ENCODE measurements at places on chromosomes 2 and 18.

DNA sequence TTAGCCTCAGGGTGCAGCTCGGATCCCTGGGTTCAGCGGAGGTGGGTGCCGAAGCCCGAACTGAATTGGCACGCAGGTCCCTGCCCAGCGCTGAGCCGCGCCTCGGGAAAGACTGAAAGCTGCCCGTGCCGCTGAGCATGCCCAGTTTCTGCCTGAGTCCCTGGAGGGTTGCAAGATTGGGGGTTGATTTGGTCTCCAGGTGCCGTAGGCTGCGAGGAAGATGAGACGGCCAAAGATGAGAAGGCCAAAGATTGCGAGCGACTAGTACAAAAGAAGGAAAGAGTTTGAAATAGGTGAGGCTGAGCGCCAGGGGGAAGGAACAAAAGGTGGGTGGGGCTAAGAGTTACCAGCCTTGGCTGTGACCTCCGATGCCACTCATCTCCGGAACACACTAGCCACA lies 852 bp upstream of the KCNH7 start:
- DNase-seq: peak; percentile 57

GRCh38 chr2:10493634-10494281 lies 45.6 kb upstream of the ODC1 start:
- DNase-seq: no peak

- DNase-seq: no peak
These were observed 279.8 kb upstream of the SLC14A2 start for GRCh38 chr18:45335282-45336043.

DNA sequence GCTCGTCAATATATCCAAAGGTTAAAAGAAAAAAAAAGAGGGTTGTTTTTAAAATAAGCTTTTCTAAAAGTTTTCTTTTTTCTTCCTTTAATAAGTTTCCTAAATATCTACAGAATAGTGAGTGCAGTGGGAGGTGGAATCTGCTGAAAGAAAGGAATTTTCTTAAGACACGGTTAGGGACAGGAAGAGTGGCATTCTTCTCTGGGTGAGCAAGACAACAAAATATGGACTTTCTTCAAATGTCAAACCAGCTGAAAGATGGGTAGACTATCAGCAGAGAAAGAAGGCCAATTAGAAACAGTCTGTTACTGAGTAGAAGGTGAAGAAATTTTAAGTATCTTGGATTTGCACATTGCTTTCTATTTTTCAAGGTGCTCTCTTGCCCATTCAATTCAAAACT lies 222.7 kb upstream of the PIK3C3 start:
- DNase-seq: no peak

DNA sequence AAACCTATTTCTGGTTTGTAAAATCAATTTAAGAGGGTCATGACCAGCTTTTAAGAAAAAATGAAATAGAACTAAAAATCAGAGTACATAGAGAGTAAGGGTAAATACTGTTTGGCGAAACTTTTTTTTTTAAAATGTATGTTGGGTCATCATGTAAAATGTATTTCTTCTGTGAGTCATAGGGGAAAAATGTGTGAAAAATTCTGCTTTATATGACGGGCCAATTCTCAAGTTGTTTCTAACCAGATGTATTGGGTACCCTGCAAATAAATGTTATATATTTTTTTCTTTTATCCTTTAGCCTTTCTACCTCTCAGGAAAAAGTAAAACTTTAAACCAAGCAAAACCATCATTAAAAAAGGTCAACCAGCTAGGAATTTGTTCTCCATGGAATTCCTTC lies 13.9 kb downstream of the AFTPH start:
- DNase-seq: no peak

DNA sequence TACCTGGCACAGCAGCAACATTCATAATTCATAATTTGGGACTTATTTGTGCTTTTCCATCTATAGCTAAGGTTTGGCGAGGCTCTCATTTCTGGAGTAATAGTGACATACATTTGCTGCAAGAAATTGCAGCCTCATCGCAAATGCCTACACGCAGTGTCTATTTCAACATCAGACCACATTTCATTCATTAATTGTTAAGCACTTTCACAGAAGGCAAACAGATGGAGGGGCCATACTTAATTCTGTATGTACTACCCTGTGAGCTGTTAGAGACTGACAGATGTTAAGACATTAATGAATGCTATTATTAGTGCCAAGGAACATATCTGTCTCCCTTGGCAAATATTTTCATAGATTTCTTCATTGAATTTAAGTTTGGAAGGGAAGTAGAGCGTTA lies 125.7 kb downstream of the UXS1 start:
- DNase-seq: peak; percentile 96

GRCh38 chr2:207469943-207470729 lies 59.6 kb upstream of the CREB1 start:
- DNase-seq: no peak

- DNase-seq: no peak
These were observed 2.8 kb upstream of the STEAP3 start for GRCh38 chr2:119220720-119221301.

DNA sequence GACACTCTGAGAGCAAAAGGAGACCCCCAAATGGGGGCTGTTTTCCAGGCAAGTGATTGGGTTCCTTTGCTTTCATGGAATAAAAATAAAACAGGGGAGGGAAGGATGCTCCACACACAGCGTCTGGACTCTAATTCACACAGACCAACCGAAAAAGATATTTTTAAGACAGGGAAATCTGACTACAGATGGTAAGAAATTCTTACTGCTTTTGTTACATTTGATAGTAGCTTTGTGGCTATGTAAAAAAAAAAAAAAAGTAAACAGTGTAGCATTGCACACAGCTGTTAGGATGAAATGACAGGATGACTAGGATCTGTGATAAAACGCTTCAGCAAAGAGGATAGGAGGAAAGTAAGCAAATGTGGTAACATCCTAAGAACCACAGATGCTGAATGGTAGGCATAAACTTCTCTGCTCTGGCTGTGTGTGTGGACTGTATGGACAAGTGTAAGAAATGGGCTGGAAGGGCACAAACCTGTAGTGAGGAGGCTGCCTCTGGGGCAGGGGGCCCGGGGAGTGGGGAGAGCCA lies 207.6 kb downstream of the ANAPC1 start:
- no peak for DNase-seq

- DNase-seq: no peak
These were observed 39.1 kb downstream of the SLC3A1 start for GRCh38 chr2:44314362-44314761.

GRCh38 chr18:38923126-38923525 lies 1357.5 kb upstream of the CELF4 start:
- no peak for DNase-seq

DNA sequence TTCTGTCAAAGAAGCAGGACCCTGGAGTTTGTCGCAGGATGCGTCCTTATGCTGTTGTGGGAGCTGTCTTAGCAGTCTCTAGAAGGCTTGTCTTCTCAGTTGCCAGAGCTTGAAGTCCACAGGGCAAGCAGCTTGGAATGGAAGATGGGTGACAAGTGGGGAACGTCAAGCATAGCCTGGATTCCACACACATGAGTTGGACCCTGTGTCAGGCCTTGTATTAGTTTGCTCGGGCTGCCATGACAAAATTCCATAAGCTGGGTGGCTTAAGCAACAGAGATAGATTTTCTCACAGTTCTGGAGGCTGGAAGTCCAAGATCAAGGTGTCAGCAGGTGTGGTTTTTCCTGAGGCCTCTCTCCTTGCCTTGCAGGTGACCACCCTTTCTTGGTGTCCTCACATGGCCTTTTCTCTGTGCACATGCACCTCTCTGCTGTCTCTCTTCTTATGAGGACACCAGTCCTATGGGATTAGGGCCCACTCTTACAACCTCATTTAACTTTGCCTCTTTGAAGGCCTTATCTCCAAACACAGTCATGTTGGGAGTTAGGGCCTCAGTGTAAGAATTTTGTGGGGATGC lies 51.3 kb downstream of the THNSL2 start:
- DNase-seq: no peak

DNA sequence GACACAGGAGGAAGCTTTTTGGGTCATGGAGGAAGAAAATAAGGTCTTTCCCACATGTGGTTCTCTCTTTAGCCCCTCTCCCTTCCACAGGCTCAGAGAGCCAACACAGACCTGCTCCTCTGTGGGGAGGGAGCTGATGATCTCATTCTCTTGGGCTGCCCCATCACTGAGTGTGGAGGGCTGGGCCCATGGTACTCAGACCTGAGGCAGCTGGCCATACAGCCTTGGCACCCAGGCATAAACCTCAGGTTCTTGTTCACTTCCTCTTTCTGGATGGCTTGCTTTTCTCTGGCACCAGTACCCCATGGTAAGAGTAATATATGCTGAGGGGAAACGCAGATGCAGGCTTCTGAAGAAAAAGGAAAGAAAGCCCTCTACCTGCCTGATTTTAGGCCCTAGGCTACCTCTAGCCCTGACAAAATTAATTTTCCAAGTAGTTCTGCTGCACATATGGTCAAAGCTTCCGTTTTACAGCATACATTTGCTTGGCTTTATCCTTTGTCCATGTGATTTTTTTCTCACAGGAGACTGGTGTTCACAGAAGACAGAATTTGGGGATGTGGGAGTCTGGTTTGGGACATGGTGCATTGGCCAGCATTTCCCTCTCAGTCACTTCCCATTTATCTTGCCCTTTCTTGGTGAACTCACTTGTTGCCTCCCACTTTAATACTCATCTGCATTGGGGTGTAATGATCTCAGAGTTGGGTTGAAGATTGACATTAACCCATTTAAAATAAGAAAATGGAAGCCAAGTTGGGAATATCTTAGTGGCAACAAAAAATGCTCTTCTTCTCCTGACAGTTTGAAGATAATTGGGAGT lies 11.1 kb downstream of the DHRS9 start:
- DNase-seq: no peak

DNA sequence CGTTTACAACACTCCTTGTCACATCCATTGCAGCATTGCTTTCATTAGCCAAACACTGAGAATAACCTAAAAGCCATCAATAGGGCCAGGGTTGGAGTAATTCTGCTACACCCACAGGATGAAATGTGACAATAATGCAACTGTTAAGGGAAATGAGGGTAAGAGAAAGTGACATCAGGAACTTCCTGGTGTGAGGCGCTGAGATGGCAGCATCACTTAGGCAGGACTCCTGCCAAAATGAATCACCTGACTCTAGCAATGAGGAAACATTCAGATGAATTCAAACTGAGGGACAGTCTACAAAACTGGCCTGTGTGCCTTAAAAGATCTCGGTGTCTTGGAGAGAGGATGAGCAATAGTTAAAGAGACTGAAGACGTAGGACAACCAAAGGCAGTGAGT lies 115.6 kb upstream of the AGAP1 start:
- no peak for DNase-seq
